ENCODE measurements at places on chromosomes 6 and 20.

DNA sequence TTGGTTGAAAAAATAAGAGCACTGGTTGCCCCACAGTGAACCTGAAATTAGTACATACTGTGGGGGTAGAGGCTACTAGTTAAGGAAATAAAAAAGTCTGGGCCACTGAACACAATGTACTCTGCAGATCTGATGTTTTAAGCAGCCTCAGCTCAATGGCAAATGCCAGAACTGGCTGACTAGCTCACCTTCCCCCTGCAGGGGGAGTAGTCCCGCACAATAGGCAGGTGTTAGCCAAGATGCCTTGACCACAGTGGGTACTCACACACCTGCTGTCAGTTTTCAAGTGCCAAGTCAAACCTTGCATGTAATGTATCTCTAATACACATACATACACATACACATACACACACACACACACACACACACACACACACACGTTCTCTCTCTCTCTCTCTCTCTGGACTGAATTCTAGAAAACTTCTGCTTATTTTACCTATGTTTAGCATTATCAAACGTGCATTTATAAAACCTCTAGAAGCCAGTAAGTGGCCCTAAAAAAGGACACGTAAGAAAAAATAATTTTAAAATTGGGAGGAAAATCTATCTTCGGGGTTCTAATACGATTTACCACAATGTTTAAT lies 36.1 kb downstream of the GMDS start:
- peak; percentile 38 for DNase-seq

DNA sequence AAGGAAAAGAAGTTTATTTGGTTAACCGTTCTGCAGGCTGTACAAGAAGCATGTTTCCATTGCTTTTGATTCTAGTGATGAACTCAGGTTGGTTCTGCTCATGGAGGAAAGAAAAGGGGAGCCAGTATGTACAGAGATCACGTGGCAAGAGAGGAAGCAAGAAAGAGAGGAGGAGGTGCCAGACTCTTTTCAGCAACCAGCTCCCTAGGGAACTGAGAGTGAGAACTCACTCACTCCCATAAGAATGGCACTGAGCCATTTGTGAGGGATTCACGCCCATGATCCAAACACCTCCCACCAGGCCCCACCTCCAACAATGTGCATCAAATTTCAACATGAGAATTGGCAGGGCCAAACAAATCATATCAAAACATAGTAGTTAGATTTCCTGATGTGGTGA lies 649.1 kb downstream of the EPM2A start:
- DNase-seq = no peak

DNA sequence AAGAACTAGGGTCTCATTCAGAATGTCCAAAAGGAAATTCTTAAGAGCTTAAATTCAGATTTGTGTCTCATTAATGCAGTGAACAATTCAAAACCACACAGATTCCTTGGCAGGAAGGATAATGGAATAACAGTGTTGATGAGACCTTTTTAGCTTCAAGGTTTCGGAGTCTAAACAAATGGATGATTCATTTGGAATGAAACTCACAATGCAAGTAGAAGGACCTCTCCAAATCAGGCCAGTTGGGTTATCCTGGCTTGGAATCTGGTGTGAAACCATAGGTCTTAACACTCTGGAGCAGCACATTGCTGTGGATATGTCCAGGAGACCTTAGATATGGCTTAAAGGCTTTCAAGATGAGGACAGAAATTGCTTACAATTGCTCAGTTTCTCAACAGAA lies 44.9 kb downstream of the KCTD20 start:
- DNase-seq = peak; percentile 11

DNA sequence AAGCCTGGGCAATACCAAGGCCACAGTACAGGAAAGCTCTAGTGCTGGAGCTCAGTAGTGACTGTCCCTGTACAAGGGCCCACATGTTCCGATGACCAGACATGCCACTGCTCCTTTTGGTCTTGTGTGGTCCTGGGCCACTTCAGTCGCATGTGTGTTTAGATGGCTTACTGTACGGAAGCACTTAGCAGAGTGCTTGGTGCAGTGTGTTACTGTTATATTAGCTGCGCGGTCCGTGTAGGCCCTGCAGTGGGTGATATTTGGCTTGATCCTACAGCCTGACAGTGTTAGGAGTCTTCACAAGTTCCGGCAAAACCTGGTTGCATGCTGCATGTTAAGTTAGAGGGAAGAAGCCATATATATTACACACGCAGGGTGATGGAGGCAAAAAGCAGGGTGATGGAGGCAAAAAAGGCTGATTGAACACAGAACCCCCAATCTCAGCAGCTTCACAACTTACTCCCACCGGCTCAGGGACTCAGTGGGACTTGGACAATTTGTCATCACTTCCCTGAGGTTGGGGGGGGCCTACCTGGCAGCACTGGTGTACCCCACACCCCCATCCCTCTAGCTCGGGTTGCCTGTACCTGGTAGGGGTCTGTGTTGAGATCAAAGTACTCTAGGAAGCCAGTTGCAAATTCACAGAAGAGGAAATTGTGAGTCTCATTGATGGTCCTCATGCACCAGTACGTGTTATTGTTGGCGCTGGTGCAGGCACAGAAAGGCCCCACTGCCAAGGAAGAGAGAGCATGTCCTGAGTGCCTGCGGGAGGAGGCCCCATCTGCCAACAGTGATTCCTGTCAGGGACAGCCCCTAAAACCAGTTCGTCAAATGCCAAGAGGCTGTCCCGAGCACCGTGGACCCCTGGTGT lies 122.6 kb downstream of the SULF2 start:
- no peak for DNase-seq

- no peak for DNase-seq
Measured at GRCh38 chr20:33281550-33282146, 1.4 kb upstream of the BPIFB1 start.

GRCh38 chr20:57065646-57066045 lies 200.8 kb downstream of the BMP7 start:
- DNase-seq = no peak

DNA sequence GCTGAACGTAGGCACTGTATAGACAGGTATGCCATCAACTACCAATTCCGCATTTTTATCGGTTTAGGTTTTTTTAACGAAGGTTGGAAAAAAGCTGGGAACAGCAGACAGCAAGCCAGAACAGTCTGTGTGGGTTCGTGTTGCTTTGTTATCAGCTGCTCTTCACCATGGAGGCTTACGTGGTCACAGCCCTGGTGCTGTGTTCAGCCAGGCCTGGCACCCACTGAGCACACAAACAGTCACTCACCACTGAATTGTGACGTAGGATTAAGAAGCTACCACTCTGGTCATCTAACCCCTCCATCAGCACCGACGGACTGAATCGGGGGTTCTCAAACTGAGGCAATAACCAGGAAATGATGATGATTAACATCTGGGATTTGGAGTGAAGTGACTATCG lies 13.2 kb downstream of the FAM210B start:
- DNase-seq = no peak
